Activated T-cell treated with anti-CD3 and anti-CD28 coated beads for 4 hours (primary cell): ENCODE measurements at places on chromosomes 11 and 22.
A peak's percentile ranks its signal among the peaks of the same experiment; 100 is the strongest.

DNA sequence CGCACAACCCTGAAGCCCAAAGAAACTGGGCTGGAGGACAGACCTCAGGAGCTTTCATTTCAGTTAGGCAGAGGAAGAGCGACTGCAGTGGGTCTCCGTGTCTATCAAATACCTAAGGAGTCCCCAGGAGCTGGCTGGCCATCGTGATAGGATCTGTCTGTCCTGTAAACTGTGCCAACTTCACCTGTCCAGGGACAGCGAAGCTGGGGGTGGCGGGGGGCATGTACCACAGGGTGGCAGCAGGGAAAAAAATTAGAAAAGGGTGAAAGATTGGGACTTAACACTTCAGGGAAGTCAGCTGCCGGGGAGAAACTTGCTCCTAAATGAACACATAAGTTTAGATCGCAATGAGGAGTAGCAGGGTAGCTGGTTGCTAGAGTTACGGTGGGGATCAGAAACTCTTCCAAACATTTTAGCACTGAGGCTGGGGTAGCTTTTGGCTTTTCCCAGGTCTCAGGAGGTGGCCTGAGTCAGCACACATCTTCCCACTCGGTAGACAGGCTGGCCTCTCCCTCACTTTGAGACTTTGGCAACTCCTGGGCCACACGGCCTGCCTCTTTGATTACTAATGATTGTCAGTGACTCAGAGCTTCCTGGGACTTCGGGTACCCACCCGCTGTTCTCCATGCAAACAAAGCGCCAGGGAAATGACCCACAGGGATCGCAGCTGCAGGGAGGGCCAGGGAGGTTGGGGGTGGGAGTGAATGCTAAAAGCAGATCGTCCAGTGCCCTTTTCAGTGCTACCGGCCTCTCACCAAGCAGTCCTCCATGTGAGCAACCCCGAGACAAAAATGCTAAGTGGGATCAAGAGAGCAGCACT is 2.9 kb upstream of the MTFP1 start:
- DNase-seq = no peak

- no peak for DNase-seq
Observed at GRCh38 chr11:99327066-99327465, 306.3 kb downstream of the CNTN5 start.

DNA sequence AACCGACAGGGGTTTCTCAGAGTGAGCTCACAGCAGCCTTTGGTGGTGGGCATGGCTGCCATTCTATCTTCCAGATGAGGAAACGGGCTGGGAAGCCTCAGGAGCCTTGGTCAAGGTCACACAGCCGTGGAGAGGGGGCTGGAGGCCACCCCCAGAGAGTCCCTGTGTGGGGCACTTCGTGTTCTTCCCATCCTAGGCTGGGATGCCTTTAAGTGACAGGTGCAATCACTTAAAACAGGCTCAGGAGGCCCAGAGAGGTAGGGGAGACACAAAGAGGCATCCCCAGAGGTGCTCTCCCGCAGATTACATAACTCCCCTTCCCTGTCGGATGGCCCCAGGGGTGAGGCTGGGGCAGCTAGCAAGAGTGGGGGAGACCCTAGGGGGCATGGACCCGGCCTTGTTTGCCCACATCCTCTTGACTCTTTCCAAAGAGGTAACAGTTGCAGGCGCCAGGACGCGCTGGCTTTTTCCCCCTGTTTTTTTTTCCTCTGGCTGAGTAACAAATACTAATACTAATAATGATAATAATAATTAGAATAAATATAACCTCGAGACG is 17.5 kb upstream of the SHISAL1 start:
- no peak for DNase-seq

DNA sequence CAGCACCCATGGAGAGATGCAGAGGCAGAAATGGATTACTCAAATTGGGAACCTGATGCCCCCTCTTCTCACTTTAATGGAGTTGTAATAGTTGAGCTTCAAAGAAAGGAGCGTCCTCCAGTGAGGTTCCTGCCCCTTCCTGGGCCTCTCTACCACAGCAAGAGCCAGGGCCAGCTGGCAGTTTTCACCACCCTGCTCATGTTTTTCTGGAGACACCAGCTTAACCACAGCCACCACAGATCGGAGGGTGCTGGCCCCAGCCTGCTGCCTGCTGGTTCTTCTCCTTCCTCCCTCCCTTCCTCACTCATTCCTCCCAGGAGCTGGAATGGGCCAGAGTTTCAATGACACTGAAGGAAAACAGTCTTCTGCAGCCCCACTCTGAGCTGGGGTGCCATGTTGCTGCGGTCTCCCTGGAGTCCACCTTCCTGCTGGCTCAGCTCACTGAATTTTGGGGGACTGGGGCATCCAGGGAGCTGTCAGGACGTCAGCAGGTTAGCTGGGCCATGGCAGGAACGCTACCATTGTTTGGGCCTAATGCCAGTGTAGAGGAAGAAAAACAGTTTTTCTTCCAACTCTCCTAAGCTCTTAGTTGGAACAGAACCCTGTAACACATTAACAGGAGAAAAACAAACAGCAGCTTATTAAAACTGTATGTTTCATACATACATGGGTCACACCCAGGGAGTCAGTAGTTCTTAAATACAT is 57.7 kb downstream of the TRAF6 start:
- no peak for DNase-seq

GRCh38 chr11:110428956-110429730 is 605 bp upstream of the FDX1 start:
- DNase-seq = no peak

- no peak for DNase-seq
Observed at GRCh38 chr11:111700162-111700561, 66.0 kb downstream of the PPP2R1B start.

DNA sequence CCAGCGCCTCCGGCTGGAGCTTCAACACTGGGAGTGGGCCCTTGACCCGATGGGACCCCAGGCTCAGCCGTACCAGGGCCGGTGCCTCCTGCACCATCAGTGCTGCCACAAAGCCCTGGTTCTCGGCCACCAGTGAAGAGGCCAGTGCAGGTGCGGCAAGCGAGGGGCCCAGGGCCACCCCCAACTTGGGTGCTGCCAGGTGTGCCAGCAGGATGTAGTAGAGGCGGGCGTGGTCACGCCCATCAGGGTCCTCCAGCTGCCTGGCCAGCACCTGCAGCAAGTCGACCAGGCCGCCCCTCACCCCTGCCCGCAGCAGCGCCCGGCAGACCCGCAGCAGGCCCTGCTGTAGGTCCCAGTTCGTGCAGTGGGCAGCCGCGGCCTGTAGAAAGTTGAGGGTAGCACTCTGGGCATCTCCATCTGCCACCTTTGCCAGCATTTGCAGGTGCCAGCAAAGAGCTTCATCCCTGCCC is 2.3 kb downstream of the AP5B1 start:
- DNase-seq = no peak

- DNase-seq = no peak
Observed at GRCh38 chr11:64569300-64569970, 21.6 kb upstream of the SLC22A12 start.

DNA sequence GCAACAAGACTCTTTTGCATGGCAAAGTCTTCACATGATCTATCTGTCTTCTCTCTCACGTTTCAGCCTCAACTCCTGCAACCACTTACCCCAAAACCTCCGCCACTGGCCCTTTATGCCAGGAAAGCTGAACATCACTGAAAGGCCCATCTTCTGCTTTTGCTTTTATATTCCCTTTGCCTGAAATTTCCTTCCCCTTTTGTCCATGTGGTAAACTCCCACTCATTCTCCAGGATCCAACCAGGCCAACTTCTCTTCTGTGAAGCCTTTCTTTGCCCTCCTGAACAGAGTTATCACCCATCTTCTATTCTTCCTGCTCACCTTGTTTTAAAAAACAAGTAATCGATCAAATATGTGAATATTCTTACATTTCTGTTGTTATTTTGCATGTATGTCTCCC is 117.8 kb downstream of the WNT11 start:
- DNase-seq = no peak

DNA sequence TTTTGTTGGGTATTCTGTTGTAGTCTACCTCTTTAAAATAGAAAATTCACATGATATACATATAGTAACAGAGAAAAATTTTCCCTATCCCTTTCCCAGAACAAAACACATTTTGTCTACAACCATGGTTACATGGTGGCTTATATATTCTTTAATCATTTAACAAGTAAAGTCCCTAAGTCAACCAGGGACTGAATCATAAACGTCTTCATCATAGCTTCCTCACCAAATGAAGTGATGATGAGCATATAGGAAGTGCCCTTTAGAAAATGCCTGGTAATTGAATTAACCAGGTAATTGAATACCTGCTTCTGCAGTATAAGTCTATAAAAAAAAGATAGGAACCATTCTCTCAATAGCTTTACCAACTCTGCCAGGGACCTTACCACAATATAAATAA is 101.2 kb downstream of the APOL5 start:
- DNase-seq = no peak

- peak; percentile 81 for DNase-seq
Observed at GRCh38 chr22:49838771-49839717, 11.4 kb upstream of the BRD1 start.

DNA sequence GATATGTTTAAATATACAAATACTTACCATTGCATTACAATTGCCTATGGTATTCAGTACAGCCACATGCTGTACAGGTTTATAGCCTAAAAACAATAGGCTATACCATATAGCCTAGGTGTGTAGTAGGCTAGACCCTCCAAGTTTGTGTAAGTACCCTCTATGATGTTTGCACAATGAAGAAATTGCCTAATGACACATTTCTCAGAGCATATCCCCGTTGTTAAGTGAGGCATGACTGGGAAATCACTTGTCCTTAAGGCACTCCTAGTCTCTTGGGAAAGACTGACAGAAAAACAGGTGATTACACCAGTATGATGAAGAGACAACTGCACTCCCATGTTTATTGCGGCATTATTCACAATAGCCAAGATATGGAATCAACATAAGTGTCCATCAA is 187.2 kb downstream of the SPON1 start:
- DNase-seq = no peak

- no peak for DNase-seq
Observed at GRCh38 chr22:45880716-45881523, 96.0 kb downstream of the WNT7B start.

- no peak for DNase-seq
Observed at GRCh38 chr22:27238935-27239510, 562.5 kb downstream of the MN1 start.

DNA sequence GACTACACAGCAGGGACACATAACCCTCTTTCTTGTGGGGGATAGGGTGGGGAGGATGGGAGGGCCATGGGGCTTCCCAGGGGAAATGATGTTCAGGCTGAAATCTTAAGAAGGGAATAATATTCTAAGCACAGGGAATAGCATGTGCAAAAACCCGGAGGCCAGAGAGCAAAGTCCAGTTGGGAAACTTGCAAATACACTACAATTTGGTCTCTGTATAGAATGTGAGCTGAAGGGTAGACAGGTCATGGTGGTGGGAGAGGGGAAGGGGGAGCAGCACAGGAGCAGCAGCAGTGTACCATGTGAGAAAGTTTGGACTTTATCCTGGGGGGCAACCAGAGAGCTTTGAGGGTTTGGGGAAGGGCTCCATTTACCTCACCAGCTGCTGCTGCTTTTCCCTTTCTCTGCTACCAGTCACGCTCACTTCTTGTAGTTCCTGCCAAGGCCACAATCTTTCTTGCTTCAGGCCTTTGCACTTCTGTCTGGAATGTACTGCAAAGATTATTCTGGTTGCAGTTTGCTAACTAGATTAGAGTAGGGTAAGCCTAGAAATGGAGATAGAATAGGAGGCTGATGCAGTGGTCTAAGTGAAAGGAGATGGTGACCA is 43.0 kb downstream of the KREMEN1 start:
- DNase-seq = no peak

- no peak for DNase-seq
Observed at GRCh38 chr22:23884140-23884539, 10.0 kb upstream of the MIF start.

DNA sequence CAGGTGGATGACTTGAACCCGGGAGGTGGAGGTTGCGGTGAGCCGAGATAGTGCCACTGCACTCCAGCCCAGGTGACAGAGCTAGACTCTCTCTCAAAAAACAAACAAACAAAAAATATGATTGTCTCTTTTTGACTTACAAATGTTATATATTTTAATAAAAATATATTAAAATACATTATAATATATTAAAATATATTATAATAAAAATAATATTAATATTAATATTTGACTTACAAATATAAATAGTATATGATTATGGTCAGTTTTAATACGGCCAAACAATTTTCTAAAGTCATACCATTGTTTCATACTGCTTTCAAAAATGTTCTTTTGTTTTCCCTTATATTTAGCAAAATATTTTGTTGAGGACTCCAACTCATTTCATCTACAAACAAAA is 27.2 kb upstream of the DDX6 start:
- no peak for DNase-seq

- no peak for DNase-seq
Observed at GRCh38 chr11:126740846-126741245, 259.7 kb downstream of the KIRREL3 start.

GRCh38 chr22:37225481-37225880 is 13.2 kb upstream of the SSTR3 start:
- no peak for DNase-seq

- DNase-seq = no peak
Observed at GRCh38 chr11:111776398-111777093, 10.4 kb upstream of the PPP2R1B start.

DNA sequence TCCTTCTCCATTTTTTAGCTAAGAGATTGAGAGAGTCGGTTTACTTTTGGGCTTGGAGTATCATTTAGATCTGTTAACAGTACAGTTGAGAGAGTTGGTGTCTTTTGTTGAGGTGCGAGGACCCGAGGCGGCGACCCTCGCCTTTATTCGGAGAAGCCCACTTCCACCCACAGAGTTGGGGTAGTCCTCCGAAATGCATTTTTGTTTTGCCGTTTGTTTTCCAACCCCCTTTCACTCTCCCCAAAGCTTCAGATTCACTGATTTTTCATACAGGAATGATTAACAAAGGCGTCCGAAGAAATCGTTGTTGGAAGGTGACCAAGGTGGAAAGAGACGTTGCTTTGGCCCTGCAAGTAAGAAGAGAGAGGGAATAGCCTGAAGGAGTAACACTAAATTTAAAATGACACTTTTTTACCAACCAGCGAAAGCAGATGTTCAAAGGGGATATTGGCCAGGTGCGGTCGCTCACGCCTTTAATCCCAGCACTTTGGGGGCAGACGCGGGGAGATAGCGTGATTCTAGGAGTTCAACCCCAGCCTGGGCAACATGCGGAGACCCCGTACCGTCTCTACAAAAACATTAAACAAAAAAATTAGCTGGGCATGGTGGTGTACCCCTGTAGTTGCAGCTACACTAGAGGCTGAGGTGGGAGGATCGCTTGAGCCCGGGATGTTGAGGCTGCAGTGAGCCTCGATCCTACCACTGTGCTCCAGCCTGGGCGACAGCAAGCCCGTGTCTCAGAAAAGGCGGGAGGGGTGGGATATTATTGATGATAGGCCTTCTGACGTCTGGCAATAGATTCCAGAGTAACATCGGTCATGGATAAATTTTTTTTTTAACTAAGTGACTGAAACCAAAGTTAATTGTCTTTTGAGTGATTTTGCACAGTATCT is 899 bp upstream of the RAB30 start:
- DNase-seq = no peak

GRCh38 chr11:59193587-59194130 is 19.1 kb downstream of the MPEG1 start:
- no peak for DNase-seq

GRCh38 chr11:266676-267439 is 11.3 kb upstream of the NLRP6 start:
- no peak for DNase-seq
